ENCODE measurements at places on chromosomes 1 and 21.

- no peak for DNase-seq
Observed at GRCh38 chr1:171965777-171966176, 124.5 kb downstream of the DNM3 start.

DNA sequence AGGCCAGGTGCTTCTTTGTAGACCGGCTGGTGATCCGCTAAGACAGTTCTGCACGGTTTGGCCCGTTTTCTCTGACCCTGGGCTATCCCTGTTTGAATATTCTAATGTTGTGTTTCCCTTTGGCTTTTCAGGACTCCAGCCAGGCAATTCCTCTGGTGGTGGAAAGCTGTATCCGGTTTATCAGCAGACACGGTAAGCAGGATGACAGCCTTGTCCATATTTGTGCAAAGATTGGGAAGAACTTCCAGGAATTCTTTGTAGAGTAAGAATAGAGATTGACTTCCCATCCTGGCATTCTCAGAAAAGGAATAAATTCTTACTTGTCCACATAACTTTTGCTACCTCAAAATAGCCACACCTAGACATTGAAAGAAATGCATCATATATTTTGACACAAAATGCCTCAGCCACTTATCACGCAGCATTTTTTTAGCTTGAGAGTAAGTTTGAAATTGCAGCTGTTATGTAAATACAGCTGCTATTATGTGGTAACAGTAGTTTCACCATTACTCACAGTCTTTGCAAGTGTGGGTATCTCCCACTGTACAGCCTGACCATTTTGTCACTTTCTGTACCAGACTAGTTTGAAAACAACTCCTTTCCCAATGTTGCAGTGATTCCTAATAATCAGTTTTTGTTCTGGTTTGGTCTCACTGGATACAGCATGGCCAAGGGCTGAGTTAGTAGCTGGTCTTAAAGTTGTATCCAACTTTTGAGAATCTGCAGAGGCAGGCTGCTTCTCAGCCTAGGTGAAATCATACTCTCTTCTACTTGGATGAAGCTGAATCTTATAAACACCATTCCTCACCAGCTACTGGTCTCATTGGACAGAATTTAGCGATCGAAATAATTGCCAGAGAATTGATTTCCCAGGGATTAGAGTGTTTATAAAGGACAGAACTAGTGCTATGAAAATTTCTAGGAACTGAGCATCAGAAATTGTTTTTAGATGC lies 40.0 kb upstream of the IKBKE start:
- DNase-seq: no peak

DNA sequence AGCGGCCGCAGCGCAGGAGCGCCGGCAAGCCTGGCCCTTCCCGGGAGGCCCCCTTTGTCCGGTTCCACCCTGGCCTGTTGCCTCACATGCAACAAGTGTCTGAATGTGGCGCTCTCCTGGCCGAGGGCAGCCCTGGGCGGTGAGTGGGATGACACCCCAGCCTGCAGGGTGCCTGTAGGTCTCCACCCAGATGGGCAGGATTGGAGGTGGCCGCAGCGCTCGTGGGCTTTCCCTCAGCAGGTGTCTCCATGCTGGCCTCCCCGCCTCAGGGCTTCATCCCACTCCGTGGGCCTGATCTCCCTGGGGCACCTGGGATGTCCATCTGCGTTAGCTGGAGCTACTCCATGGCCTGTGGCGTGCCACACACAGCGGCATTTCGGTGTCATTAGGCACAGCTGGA lies 1.5 kb downstream of the MIB2 start:
- DNase-seq: no peak

DNA sequence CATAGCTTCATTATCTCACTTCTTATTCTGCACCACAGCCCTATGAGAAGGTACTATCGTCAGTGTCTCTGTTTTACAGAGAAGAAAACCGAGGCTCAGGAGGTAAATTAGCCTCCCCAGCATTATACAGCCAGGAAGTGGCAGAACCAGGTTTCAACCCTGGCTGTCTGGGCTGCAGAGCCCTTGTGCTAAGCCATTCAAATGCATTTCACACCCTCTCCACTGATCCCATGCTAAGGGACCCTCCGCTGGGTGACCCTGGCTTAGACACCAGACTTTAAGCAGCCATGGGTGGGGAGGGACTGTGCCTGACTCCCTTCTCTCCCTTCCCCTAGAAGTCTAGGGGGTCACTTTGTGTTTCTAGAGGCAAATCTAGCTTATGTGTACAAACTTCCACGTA lies 87.5 kb downstream of the RRAGC start:
- DNase-seq: no peak

DNA sequence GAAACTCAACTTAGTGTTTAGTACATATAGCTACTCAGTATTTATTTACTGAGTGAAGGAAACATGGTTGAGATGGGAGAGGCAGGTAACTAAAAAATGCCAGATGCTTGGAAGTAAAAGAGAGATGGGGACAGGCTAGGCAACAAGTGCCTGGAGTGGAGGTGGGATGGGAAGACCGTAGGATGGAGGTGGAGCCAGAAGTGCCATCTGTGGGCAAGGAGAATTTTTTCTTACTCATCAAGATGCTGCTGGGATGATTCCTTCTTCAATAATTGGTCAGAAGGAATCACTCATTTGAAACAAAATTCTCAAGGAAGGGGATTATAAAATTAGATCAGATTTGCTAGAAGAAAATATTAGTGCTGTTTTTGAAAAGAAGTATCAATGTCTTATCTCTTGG lies 72.9 kb downstream of the IFI44 start:
- DNase-seq: no peak

DNA sequence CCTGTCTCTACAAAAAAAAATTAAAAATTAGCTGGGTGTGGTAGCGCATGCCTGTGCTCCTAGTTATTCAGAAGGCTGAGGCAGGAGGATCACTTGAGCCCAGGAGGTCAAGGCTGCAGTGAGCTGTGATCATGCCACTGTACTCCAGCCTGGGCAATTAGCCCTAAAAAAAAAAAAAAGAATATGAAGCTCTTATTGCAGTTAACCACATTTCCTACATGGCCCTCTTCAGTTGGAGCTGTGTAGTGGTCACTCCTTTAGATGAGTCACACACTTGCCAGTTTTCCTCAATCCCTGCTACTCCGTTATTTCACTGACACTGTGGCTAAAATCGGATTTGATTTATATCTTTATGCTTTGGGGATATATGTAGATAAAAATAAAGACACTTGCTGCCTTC lies 11.8 kb downstream of the NFYC start:
- DNase-seq: no peak

- no peak for DNase-seq
Observed at GRCh38 chr1:113394043-113394862, 3.9 kb downstream of the MAGI3 start.

GRCh38 chr21:37445228-37445627 lies 78.7 kb downstream of the DYRK1A start:
- DNase-seq: no peak

DNA sequence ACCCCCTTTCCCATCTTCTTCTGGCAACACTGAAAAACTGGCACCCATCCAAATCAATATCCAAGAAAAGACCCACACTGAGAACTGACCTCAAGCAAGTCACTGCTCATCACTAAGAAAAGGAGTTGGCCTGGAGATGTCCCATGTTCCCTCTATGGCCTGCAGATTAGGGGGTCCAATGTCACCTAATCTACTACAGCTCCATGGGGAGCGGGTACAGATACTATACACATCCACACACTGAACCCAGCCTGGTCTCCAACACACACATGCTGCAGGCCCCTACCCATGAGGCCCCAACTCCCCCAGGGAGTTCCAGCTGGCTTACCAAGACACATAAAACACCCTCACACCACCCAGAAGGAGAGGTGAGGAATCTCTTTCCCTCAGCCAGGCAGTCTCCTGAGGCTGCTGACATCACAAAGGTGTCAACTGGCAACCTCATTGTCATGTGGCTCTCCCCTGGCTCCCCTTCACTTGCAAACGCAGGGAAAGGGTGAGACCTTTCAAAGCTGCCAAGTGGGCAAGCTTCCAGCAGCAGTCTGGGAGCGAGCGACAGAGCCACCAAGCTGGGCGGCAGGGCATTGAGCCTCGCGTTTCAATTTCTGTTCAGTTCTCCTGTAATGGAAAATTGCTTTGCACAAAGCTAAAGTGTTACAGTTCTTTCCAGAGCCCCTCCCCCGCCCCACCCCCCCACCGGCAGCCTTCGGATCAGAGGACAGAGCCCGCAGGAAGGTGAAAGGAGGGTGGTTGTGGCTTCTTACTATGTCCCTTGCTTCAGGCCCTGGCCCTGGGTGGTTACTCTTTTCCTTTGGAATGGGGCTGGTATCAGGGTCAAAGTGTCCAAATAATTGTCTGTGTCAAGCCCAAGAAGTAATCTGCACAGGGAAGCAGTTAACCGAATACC lies at the start of gene LRRC52:
Gene LRRC52 (plus strand): TSS at position 469 of the 907 bp plus-strand sequence. CDS start 297 bp downstream, at position 766.
- DNase-seq: no peak

DNA sequence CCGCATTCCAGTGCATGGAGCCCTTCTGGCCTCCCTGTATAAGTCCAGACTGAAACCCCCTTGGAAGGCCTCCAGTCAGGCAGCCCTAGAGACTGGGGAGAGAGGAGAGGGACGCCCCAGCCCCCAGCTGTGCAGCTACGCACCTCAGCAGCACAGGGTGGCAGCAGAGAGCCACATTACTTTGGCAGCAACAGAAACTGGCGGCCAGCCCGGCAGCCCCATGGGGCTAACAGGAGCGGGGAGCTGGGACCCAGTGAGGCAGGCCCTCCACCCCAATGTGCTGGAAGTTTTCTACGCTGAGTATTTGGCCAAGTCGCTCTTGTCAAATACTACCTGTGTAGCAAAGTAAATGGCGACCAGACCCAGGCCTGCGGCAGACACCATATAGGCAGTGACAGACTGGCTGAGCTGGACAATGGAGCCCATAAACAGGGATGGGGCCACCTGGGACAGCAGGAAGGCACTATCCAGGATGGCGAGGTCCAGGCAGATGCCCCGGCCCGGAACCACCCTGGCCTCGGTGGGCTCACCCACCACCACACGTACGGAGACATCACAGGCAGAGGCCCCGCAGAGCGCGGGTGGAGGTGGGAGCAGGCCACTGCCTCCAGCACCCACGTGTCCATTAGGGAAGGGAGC lies 21.2 kb downstream of the SLC45A3 start:
- peak; percentile 73 for DNase-seq

All from hematopoietic multipotent progenitor cell treated with erythropoietin and hydrocortisone succinate and interleukin-3 and kit ligand, for 17 days (in vitro differentiated cells).